ENCODE measurements at places on chromosomes 12 and 14. TPM values are rescaled to one million over a fixed set of nuclear protein-coding genes. Genes with fewer than 3 reads are reported as not detected.

Gene FOXG1
- total RNA-seq, result not detected

Gene SIX1
- total RNA-seq, result 79.6 TPM

Gene GPR68
- not detected for total RNA-seq

Gene NPAS3
- total RNA-seq, result 2.4 TPM

Gene KLRK1
- not detected for total RNA-seq

Gene VAMP1
- 14.0 TPM for total RNA-seq

Gene HNF1A
- total RNA-seq, result not detected

Gene ERBB3
- 33.7 TPM for total RNA-seq

Gene ACRBP
- 2.5 TPM for total RNA-seq

Gene CLEC2D
- total RNA-seq, result 7.2 TPM

Gene SYNDIG1L
- total RNA-seq, result 1.5 TPM

Gene OR4M1
- not detected for total RNA-seq

Gene STAB2
- total RNA-seq, result not detected

Gene HOXC10
- not detected for total RNA-seq

Gene TPPP2
- total RNA-seq, result not detected

Gene CDKN3
- 4.4 TPM for total RNA-seq

Gene SLC25A47
- total RNA-seq, result not detected

Gene PTPRR
- total RNA-seq, result 0.34 TPM

GRCh38 chr14:89061696-89062095 lies 237.2 kb downstream of the TTC8 start:
- no peak for DNase-seq

DNA sequence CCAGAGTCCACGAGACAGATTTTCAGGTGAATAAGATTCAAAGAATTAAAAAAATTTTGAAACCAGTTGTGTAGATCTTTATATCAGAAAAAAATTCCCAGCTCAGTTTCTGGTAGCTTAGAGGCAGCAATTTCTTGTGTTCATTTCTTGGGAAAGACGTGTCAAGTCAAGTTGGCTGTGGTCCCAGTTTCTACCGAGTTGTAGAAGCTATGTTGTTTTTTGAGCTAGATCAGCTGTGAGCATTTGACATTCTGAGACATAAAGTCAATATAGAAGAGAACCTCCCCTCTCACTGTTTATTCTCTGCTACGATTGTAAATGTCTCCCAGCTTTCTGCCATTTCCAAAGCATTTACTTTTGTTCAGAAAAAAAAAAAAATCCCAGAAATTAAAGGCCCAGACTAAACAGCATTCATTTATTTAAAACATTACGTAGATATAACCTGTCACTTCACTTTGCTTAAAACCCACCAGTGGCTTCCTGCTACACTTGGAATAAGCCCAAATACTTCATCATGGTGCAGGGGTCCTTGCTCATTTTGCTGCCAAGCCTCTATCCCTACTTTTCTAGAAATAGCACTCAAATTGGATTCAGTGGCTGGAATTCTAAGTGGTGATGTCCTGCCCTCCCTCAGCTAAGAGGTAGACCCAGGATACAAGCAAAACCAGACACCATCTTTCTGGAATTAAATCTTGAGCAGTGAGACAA lies 20.6 kb upstream of the PYGL start:
- no peak for DNase-seq

- DNase-seq, result no peak
Observed at GRCh38 chr12:65119063-65119462, 2.0 kb downstream of the WIF1 start.

GRCh38 chr12:31274520-31275300 lies 51.2 kb downstream of the SINHCAF start:
- no peak for DNase-seq

GRCh38 chr12:110597885-110598284 lies 14.8 kb upstream of the PPTC7 start:
- no peak for DNase-seq

DNA sequence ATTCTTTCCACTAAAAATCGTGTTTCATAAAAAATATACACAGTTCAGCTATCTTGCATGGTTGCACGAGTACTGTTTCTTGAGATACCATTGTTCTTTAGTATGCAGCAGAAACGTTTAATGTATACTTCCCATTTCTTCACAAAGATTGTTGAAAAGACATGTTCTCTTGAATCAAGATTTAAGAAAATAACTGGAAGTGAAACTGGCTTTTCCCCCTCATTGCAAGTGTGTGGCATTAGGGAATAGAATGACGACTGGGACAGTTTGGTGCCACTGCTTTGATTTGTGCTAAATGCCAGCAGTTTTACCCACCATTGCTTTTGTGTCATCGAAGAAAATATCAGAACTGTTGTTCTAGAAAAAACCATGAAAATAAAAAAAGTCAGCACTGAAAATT lies 20.3 kb upstream of the DHRS2 start:
- DNase-seq, result no peak

- DNase-seq, result no peak
Observed at GRCh38 chr12:45227316-45228067, 11.6 kb downstream of the ANO6 start.

- no peak for DNase-seq
Observed at GRCh38 chr12:32448586-32448985, 49.2 kb downstream of the FGD4 start.

DNA sequence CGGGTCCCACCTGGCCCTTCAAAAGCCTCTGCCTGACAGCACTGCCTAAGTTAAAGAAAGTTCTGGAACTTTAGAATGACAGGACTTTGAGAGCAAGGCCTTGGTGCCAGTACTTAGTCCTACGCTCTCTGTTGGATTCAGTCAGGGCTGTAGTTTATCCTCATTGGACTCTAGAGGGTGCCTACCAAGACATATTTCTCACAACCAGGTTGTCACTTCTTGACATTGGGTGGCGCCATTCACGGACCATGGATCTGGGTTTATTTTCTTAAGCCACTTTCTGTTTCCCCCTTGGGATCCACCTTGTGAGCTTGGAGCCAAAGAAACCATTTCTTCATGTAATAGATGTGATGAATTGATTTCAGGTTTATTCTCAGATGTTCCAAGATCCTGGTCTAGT lies 787.0 kb upstream of the TBX3 start:
- DNase-seq, result no peak

GRCh38 chr12:6377667-6377994 lies 2.3 kb upstream of the SCNN1A start:
- DNase-seq, result no peak

GRCh38 chr14:35140718-35141581 lies 18.6 kb downstream of the PRORP start:
- no peak for DNase-seq

- no peak for DNase-seq
Observed at GRCh38 chr14:73757381-73757780, 43.2 kb upstream of the PNMA1 start.

GRCh38 chr14:53842938-53843337 lies 113.7 kb downstream of the BMP4 start:
- no peak for DNase-seq

- DNase-seq, result no peak
Observed at GRCh38 chr14:88488081-88488480, 66.7 kb downstream of the PTPN21 start.

DNA sequence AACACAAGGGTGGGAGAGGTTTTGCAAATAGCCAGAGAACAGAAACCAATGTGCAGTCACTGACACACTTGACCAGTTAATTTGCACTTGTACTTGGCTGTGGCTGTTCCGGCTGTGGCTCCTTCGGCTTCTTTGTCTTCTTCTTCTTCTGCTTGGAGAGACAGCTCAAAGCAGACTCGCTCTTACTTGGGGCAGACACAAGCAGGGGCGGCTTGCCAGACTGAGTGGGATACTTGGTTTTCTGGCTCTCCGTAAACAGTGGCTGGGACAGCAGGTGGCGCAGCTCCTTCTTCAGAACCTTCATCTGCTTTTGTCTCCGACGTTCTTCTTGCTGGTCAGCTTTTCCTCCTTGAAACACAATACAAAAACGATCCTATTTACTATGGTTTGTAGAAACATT lies 25.0 kb downstream of the OTUB2 start:
- no peak for DNase-seq

- DNase-seq, result no peak
Observed at GRCh38 chr14:32826404-32827082, 112.1 kb upstream of the NPAS3 start.

DNA sequence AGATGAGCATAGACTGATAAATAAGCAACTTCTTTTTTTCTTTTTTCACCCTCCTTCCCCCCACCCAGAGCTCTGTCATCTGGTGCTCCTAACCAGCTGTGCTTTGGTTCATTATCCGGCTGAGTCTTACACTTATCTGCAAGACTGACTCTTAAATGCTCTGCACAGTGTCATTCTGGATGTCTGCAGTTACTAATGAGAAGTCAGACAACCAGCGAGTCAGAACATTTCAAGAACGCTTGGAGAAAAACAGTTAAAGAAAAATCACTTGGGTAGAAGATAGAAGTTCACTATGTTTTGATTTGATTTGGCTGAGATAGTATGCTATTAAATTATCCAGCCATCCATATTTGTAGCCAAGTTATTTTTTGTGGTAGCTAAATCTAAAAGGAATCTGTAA lies 328.9 kb upstream of the PRICKLE1 start:
- no peak for DNase-seq

DNA sequence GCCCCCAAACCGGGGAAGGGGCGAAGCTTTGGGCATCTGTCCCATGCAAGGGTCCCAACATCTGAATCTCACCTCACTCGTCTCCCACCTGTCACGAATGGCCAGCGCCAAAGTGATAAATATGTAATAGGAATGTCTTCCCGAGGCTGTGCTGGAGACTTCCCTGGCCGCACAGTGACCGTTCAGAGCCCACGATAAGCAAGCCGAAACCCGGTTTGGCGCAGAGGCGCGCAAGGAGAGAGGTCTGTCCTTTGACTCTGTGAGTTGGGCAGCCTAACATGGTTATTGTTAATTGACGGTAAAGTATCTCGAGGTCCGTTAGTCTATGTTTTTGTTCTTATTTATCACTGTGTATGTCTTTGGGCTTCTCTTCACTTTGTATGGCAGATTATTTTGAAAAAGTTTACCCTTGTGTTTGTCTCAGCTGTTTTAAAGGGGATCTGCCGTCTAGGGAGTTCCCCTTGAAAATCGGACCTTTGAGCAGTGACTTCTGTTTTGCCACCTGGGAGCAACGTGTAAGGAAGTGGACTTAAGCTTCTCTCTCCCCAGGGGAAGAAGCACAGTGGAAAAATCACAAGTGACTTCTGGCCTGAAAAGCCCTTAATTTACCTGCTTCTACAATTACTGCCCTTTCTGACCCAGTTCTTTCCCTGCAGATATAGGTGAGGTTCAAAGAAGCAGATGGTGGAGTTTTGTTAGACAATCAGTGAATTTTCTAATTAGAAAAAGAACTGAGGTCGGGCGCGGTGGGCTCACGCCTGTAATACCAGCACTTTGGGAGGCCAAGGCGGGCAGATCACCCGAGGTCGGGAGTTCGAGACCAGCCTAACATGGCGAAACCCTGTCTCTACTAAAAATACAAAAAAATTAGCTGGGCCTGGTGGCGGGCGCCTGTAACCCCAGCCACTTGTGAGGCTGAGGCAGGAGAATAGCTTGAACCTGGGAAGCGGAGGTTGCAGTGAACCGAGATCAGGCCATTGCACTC lies 1.1 kb upstream of the TM9SF1 start:
- DNase-seq, result no peak

DNA sequence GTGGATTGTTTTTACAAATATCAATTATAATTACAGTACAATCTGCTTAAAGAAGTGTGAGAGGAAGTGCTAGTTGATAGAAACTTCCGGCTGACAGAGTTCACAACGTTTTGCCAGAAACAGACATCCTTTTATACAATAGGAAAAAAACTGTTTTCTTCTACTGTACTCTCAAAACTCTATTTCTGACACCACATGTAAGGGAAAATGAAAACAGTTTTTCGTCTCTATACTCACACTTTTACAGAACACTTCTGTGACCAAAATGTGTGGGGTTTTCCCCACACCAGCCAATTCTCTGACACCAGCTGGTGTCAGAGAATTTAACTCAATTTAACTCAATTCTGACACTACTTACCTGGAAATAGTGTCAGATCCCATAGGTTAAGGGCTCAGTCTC lies 24.2 kb upstream of the HIF1A start:
- DNase-seq, result no peak

DNA sequence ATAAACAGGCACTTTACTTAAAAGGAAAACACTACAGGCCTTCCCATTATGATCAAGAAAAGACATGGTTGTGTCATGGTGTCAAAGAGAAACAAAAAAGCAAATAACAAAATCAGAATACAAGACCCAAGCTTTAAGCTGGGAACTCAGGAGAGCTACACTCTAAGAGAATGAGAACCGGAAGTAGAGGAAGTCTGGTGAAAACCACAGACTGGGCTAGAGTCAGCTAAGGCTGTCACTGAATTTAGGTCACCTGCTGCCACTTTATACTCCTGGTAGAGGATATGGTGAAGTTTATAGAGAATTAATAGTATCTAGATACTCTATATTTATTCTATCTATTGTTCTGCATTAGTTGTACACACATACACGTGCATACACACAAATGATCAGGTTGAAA lies 971.7 kb downstream of the FLRT2 start:
- no peak for DNase-seq

- DNase-seq, result no peak
Observed at GRCh38 chr12:8822298-8822697, at the start of gene A2ML1. Gene A2ML1, plus strand, starts transcription at chr12:8822621. Its CDS starts 31 bp downstream, at chr12:8822652.

DNA sequence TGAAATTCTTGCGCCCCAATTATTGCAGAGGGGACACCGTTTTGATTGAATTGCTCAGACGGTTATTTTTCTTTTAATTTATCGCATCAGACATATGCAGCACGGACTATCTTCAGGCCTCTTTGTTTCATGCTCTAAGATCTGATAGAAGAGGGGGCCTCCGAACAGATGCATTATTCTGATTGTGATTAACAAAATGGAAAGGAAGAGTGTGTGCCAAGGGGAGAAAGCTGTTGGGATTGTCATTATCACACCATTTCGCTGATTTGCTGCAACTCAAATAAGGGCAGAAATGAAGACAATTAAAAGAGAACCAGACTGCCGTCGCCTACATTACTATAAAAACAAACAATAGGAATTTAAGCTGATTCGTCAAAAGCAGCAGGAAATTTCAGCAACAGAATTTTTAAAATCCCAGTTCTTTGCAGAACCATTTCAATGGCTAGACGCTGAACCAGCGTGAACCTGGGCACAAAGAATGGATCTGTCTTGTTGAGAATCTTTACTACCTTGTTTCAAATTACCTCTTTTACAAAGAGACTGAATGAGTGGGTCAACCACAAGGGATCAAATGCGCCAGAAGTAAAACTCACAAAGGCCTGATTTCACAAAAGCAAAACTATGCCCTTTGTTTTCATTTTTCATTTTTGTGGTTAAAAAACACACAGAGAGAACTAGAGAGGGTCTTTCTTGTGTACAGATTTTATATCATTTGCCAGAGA lies 30.6 kb downstream of the TMEM132D start:
- no peak for DNase-seq

- no peak for DNase-seq
Observed at GRCh38 chr14:101635749-101636560, 74.7 kb downstream of the DIO3 start.

- DNase-seq, result no peak
Observed at GRCh38 chr12:40184493-40185302, 40.1 kb upstream of the LRRK2 start.

DNA sequence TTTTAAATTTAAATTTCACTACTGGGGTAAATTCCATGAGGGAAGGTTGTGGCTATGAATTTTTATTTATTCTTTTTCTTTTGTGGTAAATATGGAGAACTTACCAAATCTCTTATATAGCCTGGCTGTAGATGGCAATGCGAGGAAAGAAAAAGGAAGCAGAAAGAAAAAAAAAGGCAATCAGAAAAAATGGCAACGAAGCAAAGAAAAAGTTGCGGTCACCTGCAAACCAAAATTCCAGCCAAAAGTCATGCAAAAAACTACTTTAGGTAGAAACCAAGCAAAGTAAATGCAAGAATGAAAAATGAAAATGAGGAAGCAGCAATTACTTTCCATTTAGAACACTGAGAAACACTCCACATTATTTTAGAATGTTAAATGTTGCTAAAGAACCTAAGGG lies 69.5 kb upstream of the GNPNAT1 start:
- no peak for DNase-seq

GRCh38 chr12:42698213-42698612 lies 108.7 kb upstream of the PRICKLE1 start:
- no peak for DNase-seq

All from glutamatergic neuron (in vitro differentiated cells).